ENCODE measurements at places on chromosomes 2 and 18. TPM values are rescaled to one million over a fixed set of nuclear protein-coding genes. Genes with fewer than 3 reads are reported as not detected.

The NR4A2 gene
- 0.33 TPM for total RNA-seq

The GAD1 gene
- total RNA-seq = 0.33 TPM

The ARHGAP15 gene
- total RNA-seq = not detected

The TRIM43 gene
- total RNA-seq = not detected

The CFAP221 gene
- not detected for total RNA-seq

The GPR45 gene
- total RNA-seq = not detected

The CNGA3 gene
- total RNA-seq = 0.17 TPM

The PRKAG3 gene
- 0.50 TPM for total RNA-seq

The CKAP2L gene
- total RNA-seq = 0.50 TPM

The ZAP70 gene
- not detected for total RNA-seq

The UBR3 gene
- total RNA-seq = 32.3 TPM

The CDH7 gene
- total RNA-seq = not detected

The HOXD12 gene
- total RNA-seq = not detected

The PMAIP1 gene
- 11.3 TPM for total RNA-seq

The RNF125 gene
- total RNA-seq = 1.5 TPM

The PPM1G gene
- total RNA-seq = 52.3 TPM
